ENCODE measurements at places on chromosomes 13 and 19.

DNA sequence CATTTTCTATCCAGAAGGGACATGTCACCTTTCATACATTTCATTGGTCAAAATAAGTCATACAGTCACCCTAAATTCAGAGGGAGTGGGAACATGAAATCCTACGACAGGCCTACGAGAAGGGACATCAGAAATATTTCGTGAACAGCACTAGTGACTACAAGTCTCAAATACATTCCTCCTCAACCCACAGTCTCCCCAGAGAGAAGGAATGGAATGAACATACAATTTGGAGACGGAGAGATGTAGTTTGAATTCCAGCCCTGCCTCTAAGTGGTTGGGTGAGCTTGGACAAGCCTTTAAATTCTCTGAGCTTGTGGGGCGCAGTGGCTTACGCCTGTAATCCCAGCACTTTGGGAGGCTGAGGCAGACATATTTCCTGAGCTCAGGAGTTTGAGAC, 9.9 kb downstream of the SERTM1 start:
- no peak for DNase-seq

DNA sequence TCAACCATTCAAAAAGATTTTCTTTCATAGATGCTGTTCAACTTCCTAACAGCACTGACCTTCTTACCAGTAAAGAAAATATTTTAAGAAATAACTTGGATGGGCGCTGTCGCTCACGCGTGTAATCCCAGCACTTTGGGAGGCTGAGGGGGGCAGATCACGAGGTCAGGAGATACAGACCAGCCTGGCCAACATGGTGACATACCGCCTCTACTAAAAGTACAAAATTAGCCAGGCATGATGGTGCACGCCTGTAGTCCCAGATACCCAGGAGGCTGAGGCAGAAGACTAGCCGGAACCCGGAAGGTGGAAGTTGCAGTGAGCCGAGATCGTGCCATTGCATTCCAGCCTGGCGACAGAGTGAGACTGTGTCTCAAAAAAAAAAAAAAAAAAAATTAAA, 865.7 kb upstream of the SLC10A2 start:
- no peak for DNase-seq

- no peak for DNase-seq
Observed at GRCh38 chr19:13864667-13865570, 12.0 kb upstream of the NANOS3 start.

DNA sequence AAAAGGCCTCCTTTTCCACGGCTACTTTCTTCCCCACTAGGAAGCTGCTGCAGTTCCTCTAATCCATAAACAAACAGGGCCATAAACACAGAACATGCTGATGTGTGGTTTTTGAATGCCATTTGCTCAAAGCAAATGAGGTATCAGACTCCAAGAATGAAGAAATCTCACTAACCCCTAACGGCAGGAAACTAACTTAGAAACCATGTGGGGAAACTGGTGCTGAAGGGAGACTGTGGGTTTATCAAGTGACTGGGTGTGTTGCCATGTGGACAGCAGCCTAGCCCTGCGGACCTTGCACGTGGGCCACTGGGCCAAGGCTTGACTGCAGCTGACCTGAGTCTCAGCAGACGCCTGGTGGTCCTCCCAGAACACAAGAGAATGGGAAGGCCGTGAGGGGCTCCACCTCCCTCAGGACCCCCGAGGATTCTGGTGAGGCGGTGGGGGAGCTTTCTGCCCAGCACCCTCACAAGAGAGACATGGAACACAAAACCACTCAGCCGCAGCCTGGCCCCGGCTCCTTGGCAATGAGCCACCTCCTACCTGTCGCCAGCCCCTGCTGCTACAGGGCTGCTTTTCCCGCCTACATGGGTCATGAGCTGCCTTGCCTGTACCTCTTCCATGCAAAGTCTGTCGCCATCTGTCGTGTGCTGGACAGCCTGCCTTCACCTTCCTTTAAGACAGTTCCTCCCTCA, 10.6 kb downstream of the SLC15A1 start:
- no peak for DNase-seq

DNA sequence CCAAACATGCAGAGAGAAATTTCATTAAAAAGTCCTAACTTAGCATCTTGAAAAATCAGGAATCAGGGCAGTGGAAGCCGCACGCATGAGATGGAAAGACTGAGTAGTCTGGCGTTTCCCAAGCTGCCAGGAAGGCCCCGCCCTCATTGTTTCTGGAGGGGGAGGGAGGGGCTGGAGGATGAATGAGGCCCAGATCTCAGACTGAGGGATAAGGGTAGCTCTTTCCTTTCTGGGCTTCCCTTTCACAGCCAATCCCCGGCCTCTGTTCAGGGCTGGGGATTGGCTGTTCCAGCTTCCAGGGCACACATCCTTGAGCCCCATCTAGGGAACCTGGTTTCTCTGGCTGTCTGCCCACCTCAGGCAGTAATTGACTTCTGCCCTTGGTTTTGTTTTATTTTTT, 7.3 kb downstream of the C19orf53 start:
- peak; percentile 28 for DNase-seq

DNA sequence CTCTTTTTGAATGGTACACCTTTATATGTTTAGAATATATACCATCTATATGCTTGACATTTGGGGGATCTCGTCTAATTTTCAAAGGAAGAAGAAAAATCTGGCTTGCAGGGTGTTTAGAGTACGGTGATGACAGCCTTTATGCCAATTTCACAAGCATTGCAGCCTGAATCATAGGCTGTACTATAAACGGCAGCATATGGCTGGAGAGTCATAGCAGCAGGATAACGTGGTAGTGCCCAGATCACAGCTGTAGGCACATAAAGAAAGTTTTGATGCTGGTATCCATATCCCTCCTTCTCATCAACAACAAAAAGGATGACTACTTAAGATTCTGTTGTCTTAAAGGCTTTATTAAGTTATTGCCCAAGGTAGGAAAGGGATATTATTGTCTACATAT, 253.0 kb downstream of the PCDH9 start:
- no peak for DNase-seq

DNA sequence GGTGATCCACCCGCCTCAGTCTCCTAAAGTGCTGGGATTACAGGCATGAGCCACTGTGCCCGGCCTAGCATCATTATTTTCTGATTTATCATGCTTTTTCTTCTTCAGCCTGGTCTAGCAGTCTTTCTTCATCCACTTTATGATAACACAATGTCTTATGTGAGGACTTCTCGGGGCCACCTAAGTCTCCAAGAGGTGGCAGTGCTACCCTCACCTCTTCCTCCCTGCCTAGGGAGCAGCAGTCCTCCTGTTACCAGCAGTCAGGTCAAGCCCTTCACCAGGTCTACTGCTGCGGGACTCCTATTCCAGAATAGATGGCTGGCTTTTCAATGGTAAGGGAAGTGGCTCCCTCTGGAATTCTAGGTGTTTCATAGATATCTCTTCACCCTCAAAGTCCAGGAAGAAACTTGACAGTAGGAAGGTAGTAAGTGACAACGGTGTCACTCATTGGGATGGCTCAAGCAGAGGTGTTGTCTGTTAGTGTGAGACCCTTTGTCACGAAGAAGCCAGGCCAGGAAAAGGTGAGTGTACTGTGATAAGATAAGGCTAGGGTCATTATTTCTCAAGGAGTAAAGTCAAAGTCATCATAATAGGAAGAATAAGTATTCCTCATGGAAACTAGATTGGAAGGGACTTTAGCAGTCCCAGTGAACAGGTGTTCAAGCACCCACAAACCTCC, 164.0 kb downstream of the KLF5 start:
- no peak for DNase-seq

GRCh38 chr19:39363901-39364457, 21.8 kb downstream of the SAMD4B start:
- DNase-seq: peak; percentile 99

- no peak for DNase-seq
Observed at GRCh38 chr13:43346427-43346826, 323.0 kb downstream of the DNAJC15 start.

DNA sequence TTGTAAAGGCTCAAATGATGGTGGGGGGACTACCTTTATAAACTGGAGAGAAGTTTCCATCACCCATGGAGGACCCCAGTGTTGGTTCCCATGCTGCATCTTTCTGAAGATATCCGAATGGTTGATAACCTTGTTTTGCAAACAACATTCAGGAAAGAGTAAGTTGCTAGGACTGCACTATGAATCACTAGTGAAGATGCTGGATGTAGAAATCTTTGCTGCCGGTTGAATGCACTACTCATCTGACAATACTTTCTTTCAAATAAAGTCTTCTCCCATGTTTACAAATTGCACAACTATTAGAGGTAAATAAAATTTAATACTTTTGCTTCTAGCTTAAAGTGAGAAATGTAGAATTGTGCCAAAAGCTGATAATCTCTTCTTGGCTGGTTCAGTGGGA, 198.4 kb upstream of the SLITRK6 start:
- DNase-seq: no peak

DNA sequence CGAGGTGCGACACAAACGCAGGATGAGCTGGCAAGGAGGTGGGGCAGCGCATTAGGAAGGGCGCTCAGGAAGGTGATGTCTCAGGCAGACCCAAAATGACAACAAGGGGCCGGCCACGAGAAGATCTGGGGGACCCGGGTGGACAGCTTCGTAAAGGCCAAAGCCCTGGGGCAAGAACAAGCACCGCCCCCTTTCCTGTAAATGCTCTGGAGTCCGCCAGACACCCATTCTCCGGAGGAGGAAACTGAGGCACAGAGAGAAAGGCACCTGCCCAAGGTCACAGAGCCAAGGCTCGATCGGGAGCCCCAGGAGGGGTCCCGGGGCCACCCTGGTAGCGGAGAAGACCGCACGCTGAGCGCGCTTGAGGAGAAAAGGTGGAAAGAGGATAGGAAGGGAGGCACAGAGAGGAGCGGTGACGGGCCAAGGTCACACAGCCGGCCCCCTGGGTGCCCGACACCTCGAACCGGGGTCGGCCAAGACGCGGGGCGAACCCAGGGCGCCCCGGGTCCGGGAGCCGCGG, 571 bp downstream of the SAFB2 start:
- no peak for DNase-seq

DNA sequence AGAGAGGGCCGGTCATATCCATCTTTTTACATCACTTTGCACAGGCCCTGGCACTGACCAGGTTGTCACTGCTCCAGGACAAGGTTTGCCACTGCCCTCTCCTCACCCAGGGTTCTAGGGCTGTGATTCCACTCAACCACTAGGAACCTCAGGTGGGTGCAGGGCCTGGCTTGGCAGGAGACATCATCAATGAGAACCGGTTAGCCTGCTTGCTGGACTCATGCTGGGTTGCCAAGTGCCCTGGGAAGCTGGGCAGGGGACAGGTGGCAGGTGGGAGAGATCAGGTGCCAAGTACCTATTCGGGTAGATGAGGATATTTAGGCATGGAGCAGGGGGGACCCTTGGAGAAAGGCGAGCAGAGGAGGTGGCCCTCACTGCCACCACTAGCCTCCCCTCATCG, 4.2 kb upstream of the CERS4 start:
- DNase-seq: no peak

- no peak for DNase-seq
Observed at GRCh38 chr13:51833980-51834379, 11.0 kb downstream of the TMEM272 start.

DNA sequence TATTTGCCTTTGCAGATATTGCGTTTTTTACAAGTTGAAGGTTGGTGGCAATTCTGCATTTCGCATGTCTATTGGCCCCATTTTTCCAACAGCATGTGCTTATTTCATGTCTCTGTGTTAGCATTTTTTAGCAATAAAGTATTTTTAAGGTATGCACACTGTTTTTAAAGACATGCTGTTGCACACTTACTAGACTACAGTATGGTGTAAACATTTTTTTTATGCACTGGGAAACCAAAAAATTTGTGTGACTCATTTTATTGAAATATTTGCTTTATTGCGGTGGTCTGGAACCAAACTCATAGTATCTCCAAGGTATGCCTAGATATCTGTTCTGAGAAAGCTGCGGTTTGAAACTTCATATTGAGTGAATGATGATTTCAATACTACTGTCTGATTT, 55.4 kb upstream of the RNF113B start:
- no peak for DNase-seq

- no peak for DNase-seq
Observed at GRCh38 chr19:55468054-55468393, 3.5 kb upstream of the C19orf85 start.

- no peak for DNase-seq
Observed at GRCh38 chr13:75932636-75933035, 296.5 kb downstream of the LMO7 start.

GRCh38 chr13:39099231-39099630, 61.0 kb downstream of the NHLRC3 start:
- no peak for DNase-seq

DNA sequence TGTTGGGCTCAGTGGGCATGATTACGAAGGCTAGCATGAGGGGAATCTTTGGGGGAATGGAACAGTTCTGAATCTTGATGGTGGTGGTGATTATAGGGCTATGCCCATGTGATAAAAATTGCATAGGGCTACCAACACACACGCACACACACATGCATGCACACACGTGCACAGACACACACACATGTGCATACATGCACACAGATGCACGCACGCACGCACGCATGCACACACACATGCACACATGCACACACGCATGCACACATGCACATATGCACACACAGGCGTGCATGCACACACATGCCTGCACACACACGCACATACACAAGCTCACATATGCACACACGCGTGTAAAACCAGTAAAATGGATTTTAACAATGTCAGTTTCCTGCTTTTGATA, 85.9 kb downstream of the MUC16 start:
- no peak for DNase-seq

DNA sequence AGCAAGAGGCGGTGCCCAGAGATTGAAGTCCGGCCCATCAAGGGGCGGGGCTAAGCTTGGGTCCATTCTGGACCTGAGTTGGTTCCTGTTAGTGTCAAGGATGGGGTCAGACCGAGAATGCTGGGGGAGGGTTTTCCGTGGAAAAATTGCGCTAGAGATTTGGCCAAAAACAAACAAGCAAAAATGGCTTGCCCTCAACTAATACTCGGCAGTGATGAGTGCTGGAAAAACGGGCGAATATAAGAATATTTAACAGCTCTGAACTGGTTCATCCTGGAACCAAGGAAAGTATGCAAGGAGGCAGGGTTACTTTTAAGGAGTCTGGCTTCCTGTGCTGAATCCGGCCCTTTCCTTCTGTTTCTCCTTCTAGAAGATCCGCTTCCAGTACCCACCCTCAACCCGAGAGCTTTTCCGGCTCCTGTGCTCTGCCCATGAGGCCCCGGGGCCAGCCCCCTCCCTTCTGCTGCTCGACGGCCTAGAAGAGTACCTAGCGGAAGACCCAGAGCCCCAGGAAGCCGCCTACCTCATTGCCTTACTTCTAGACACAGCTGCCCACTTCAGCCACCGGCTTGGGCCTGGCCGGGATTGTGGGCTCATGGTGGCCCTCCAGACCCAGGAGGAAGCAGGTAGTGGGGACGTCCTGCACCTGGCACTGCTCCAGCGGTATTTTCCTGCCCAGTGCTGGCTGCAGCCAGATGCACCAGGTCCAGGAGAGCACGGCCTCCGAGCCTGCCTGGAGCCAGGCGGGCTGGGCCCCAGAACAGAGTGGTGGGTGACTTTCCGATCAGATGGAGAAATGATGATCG, 880 bp downstream of the SWSAP1 start:
- no peak for DNase-seq

DNA sequence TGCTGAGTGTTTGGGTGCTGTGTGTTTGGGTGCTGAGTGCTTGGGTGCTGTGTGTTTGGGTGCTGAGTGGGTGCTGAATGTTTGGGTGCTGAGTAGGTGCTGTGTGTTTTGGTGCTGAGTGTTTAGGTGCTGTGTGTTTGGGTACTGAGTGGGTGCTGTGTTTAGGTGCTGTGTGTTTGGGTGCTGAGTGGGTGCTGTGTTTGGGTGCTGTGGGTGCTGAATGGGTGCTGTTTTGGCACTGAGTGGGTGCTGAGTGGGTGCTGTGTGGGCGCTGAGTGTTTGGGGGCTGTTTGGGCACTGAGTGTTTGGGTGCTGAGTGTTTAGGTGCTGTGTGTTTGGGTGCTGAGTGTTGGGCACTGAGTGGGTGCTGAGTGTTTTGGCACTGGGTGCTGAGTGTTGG, 48.5 kb upstream of the F7 start:
- DNase-seq: no peak
